Bone marrow (tissue), 2 donors: ENCODE measurements at places on chromosomes 12 and 14.

GRCh38 chr14:91298576-91298975 is 54.1 kb upstream of the GPR68 start:
- no peak for DNase-seq

DNA sequence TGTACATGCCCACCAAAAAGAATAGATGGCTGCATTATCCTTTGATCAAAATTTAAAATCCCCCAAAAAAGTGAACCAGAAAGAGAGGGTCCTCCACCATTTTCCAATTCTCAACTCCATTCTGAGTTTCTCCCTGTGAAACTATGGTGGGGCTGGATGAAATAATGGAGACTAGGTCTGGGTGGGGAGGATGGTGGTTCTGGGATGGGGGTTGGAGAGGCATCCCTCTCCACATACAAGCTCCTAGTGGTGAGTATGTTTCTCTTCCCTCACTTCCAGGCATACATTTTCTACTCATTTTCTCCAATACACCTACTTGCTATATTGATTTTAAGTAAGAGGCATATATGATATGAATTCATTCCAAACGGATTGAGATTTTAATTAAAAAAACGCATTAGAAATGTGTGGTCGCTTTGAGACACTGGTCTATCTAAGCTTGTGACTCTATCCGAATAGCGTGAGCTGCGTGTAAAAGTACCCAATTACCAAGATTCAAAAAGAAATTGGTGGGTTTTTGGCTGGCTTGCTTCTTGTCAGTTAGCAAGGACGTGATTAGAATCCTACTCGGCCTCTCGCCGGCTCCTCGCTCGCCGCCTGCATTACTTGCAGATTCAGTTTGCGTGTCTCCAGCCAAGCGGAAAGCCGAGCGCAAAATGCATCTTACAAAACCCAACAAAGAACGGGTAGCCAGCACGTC is 3.4 kb downstream of the ASCL1 start:
- DNase-seq = no peak

GRCh38 chr12:28108599-28108998 is 81.7 kb upstream of the CCDC91 start:
- no peak for DNase-seq

DNA sequence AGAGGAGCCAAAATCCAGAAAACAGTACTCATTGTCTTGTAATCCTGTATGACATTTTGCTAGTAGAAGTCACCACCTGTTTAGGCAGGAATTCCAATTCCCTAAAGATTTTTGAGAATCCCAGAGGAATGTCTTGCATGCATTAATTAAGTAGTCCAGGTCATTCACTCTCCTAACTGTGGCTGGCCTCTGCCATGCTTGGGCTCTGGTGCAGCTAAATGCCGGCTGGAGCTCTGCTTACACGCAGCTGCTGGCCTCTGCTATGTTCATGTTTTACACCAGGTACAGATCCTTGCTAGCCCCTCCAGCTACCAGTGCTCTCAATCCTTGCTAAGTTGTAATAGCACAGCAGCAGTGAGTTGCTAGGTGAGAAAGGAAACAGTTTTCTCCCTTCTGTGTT is 16.3 kb upstream of the HIF1A start:
- DNase-seq = no peak

DNA sequence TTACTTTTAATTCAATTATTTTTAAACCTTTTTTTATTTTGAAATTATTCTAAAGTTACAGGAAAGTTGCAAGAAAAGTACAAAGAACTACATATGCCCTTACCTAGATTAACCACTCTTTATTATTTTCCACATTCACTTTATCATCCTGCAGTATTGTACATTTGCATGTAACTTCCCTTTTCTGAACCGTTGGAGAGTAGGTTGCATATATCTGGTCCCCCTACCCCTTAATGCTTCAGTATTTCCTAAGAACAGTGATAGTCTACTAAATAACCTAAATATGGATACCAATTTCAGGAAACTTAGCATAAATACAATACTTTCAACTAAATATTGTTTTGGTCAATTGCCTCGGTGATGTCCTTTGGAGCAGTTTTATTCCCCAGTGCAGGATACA is 15.0 kb downstream of the G2E3 start:
- DNase-seq = no peak

DNA sequence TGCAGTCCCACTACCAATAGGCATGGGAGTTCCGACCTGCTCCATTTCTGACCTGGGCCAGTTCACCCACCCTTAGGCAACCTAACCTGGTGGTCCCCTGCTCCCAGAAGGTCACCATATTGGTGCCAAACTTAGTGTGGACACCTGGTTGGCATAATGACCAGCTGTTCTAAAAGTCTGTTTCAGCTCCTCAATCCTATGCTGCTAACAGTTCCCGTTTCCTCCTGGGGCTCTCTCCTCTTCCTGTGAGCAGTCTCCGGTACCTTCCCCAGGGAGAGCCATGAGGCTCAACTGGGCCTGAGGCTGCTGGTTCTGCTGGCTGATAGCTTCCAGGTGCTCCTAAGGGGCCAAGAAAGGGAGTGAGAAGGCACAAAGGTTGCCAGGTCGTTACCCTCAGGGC is 15.9 kb upstream of the BLTP3B start:
- no peak for DNase-seq

- no peak for DNase-seq
Observed at GRCh38 chr12:52122904-52123303, 43.4 kb downstream of the SMIM41 start.

DNA sequence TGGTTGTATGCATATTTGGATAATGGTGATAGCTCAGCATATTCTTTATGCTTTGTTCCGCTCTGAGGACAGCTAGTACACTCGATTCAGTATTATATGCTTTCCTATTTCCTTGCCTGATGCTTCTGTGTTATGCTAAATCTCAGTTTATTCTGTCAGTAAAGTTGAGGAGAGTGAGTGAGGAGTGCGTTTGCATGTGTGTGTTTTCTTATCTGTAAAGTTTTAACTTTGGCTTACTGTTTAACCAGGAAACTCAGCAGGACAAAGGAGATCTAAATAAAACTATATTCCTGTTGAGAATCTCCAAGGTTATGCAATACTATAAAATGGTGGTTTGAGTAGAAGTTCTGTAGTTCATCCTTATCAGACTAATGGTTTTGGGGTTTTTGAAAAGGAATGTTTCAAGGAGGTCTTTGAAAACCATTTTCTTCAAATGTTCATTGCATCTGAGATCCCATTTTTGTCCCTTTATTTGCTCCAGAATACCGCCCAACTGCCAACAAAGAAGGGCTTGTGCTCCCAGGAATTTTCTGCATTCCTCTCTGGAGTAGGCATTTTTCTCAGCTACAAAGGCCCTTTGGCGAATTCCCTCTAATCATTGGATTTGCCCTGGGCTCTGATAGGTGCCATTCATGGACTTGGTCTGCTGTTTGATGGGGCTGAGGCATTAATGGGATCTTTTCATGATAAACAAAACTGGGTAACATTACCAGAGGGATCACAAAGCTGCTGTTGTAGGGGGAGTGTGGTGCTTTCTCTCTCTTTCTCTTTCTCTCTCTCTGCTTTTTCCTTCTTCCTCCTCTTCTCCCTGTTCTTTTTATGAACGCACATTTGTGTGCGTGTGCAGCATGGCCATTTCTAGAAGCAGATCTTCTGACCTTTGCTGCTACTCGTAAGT is 71.7 kb downstream of the HMGA2 start:
- no peak for DNase-seq

- DNase-seq = no peak
Observed at GRCh38 chr12:57549909-57550640, at the start of gene KIF5A. Gene KIF5A, plus strand, starts transcription at chr12:57550044. Its CDS starts 228 bp downstream, at chr12:57550272.

- DNase-seq = no peak
Observed at GRCh38 chr12:131437706-131438492, 273.0 kb upstream of the SFSWAP start.

DNA sequence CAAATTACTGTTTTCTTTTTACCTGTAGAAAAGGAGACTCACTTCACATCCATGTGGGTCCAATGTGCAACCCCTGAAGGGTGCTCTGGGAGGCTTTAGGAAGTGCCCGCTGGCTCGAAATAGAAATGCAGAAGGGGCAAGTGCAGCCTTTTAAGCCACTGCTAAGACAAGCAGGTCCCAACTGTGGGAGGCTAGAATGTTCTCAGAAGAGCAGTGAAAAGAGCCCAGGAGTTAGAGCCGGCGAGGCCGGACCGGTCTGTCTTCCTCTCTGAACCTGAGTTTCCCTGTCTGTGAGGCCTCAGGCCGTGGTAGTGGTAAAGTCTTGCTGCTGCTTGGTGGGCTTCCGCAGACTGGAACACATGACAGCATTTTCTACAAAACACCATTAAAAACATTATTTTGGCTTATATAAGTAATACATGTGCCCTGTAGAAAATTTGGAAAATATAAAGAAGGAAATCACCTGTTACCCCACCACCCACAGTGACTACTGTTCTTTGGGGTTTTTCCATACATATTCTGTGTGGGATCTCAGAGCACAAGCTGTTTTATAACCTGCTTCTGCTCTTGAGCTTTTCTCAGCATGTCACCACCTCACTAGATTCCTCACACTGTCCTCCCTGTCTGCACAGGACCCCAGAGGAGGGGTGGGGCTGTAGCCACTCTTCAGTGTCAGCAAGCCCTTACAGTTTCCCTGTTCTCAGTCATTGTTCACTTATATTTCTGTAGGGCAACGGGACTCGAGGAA is 6.0 kb downstream of the CKB start:
- DNase-seq = no peak

DNA sequence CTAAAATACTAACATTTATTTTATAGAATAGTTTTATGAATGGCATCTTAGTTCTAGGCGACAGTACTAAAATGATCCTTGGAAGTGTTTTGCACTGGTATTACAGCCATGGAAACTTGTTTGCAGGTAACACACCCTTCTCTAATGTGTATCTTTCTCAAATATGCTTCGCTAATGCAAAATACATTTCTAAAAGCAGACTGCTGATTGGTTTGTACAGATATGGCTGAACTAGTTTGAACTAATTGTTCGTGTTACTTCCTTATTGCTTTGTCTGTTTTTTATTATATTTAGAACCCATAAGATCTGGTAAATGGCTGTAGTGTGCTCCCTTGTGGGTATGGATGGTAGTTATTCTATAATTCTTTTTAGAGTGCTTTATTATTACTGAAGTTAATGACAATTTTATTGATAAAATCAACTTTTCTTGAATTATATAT is 53.0 kb downstream of the ATF7IP start:
- DNase-seq = no peak

GRCh38 chr12:51217133-51217967 is 512 bp downstream of the POU6F1 start:
- peak; percentile 47 for DNase-seq

- no peak for DNase-seq
Observed at GRCh38 chr14:75053396-75054291, 2.4 kb upstream of the MLH3 start.

DNA sequence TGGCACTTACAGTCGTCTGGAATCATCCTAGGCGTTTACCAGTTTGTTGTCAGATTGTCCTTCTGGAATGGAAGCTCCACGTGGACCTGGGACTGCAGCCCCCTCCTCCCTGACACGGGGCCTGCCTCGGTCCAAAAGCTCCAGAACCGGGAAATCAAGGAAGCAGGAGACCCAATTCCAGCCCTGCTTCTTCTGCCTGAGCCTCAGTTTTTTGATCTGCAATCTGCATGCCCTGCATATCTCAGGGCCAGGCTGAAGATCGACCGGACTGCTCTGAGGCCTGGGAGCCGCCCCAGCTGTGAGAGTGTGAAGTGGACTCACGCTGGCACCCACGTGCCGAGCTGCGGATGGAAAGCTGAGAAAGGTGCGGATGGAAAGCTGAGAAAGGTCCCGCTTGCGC is 98.6 kb downstream of the SETD3 start:
- DNase-seq = no peak

DNA sequence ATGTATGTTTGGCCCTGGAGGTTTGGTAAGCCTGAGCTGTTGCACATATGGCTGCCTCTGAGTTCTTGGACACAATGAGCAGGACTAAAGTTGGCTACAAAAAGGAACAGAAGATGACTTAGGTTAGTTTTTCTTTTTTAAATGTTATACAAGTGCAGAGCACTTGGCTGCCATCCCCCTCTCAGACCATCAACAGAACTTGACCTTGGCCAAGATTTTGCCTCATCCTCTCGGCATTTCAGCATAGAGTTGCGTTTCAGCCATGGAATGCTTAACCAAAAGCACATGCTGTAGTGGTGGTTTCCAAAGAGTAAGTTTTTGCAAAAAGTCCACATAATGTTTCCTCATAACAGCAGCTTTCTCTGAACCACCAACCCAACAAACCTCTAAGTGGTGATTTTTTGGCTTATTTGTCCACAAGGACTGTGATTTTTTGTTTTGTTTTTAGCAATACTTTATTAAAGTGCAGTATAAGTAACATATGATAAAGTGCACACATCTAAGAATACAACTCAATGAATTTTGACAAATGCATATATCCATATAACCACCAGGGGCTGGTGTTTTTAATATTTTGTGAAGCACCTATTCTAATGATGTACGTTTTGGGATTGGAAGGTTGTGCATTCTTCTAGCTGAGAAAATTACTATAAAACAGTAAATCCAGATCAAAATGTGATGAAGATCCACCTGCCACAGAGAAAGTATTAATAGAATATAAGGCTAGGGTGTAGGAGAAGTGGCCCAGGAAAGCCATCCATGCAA is 12.1 kb upstream of the GALNT16 start:
- no peak for DNase-seq

- no peak for DNase-seq
Observed at GRCh38 chr12:103728323-103728722, 112.7 kb downstream of the NT5DC3 start.

- DNase-seq = no peak
Observed at GRCh38 chr12:82593901-82594396, 92.8 kb upstream of the TMTC2 start.

- DNase-seq = no peak
Observed at GRCh38 chr12:77007476-77007875, 57.9 kb downstream of the E2F7 start.

DNA sequence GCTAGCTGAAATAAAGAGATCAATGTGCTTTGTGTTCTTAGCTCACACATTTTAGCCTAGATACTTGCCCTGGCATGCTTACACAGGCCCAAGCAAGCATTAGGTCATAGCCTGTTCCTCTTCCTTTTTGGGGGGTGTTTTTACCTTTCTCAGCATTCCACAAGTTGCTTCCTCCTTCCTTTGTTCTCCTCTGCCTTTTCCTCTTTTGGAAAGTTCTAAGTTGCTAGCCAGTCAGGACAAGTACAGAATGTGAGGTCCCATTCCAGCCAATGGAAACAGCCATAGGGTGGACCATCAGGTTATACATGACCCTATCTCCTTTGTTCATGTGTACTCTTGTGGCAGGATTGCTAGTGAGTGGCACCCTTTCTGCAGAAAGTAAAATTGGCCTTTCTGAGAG is 154.9 kb downstream of the RASSF9 start:
- DNase-seq = no peak

GRCh38 chr12:18165889-18166288 is 75.9 kb upstream of the RERGL start:
- no peak for DNase-seq

GRCh38 chr12:55727643-55728185 is 1.1 kb downstream of the CD63 start:
- DNase-seq = no peak

- DNase-seq = no peak
Observed at GRCh38 chr14:83004456-83005006, 1470.9 kb upstream of the SEL1L start.

DNA sequence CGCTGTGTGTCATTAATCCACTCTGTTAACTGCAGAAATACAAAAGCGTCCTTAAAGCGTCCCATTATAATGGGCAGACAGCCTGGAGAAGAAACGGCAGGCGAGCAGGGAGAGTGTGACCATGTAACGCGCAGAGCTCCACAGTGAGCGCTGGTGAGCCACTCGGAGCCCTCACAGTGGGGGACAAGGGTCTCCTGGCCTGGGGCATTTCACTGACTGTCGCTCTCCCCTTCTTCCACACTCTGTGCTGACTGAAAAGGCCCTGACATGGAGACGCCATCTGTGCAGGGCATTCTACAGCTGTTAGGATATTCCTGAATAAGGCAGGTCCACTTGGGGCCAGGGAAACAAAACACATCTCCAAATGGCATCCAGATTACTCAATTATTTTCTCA is 24.2 kb downstream of the CCDC92 start:
- DNase-seq = no peak
